NCI-H1092 treated with DMSO at 0.1 percent for 48 hours (cell line): ENCODE measurements at places on chromosomes 4 and X.

DNA sequence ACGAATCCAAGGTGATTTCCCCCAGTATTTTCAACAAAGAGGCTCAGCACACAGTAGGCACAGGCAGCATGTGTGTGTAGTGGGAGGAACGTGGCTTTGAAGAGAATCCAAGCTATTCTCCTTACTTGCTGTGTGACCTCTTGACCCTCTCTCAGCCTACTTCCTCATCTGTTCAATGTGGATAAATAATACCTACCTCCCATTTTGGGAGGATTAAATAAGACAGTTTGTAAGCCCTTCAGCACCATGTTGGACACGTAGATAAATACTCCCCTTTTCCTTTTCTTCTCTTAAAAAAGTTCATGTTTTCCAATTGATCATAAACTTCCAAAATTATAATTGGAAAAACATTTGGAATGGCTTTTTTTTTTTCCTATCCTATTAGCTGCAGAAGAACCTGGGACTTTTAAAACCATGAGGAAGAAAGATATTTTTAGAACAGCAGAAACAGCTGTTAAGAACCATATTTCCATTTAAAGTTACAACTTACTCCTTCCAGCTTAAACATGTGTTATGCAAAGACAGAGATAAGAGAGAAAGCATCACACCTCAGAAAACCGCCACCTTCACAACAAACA lies 56.1 kb upstream of the TMEM131L start:
- no peak for DNase-seq

- no peak for DNase-seq
Measured at GRCh38 chr4:126799416-126799815, 833.3 kb upstream of the INTU start.

- peak; percentile 76 for DNase-seq
Measured at GRCh38 chr4:182938205-182938645, 21.0 kb upstream of the DCTD start.

DNA sequence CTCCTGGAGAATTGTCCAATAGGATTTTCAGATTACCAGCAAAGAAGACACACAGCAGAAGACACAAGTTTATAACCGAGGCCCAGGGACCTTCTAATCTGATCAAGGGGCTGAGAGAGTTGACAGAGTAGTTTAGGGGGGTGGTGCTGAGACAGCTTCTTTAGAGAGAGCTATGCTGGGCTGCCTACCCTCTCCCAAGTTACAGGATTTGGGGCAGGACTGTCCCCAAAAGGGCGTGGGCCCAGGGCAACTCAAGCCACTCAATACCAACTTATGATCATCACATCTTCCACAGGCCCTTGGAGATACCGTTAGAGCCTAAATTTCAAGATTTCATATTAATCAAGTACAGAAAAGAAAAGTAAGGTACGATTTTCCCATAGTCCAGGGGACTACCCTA lies 43.0 kb downstream of the PDHA1 start:
- DNase-seq, result no peak

DNA sequence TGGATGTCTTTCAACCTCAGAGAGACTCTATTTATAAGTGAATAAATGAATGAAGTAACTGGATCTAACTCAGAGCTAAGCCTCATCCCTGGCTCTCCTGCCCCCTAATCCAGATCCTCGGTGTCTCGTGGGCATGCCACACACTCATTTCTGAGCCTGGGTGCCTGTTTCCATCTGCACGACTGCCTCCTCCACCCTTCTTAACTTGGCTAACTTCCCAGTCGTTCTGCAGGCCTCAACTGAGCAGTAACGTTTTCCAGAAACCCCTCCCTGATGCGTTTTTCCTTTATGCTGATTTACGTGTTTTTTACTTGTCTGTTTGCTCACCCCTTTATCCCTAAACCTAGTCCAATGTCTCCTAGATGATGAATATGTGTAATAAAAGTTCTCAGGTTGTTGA lies 186.9 kb upstream of the HS3ST1 start:
- peak; percentile 71 for DNase-seq

DNA sequence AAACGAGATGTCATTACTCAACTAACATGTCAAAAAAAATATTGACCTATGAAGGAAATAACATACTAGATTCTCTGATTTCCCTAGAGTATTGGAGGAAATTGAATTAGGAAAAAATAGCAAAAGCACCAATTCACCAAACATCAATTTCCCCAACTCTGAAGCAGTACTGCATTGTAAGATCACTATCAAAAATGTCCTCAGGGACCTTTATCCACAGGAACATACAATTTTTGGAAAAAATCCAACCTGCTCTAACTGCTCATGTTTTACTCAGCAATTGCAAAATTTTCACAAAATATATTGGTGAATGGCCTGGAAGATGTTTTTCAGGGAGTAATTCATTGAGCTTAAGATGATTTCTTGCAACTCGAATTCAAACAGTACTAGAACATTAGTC lies 239.0 kb upstream of the GIMD1 start:
- no peak for DNase-seq

GRCh38 chrX:77412631-77413030 lies 34.6 kb upstream of the FGF16 start:
- no peak for DNase-seq

GRCh38 chr4:86594559-86595425 lies 677 bp downstream of the PTPN13 start:
- DNase-seq, result no peak

GRCh38 chr4:126718136-126718535 lies 914.6 kb upstream of the INTU start:
- no peak for DNase-seq

GRCh38 chr4:10336471-10336870 lies 120.8 kb downstream of the ZNF518B start:
- no peak for DNase-seq

- peak; percentile 98 for DNase-seq
Measured at GRCh38 chrX:47129157-47129898, 15.2 kb downstream of the NDUFB11 start.

DNA sequence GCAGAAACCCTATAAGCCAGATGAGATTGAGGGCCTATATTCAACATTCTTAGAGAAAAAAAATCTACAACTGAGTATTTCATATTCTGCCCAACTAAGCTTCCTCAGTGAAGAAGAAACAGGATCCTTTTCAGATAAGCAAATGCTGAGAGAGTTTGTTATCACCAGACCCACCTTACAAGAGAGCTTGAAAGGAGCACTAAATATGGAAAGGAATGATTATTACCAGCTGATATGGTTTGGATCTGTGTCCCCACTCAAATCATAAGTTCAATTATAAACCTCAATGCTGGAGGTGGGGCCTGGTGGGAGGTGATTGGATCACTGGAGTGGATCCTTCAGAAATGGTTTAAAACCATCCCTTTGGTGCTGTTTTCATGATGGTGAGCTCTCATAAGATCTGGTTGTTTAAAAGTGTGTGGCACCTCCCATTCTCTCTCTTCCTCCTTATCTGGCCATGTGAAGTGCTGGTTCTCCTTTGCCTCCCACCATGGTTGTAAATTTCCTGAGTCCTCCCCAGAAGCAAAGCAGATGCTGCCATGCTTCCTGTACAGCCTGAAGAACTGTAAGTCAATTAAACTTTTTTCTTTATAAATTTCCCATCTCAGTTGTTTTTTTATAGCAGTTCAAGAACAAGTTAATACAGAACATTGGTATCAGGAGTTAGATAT lies 144.2 kb downstream of the MSN start:
- no peak for DNase-seq

GRCh38 chr4:147777456-147778091 lies 45.7 kb downstream of the ARHGAP10 start:
- DNase-seq, result no peak

GRCh38 chrX:68177542-68177941 lies 255.8 kb downstream of the OPHN1 start:
- DNase-seq, result no peak

DNA sequence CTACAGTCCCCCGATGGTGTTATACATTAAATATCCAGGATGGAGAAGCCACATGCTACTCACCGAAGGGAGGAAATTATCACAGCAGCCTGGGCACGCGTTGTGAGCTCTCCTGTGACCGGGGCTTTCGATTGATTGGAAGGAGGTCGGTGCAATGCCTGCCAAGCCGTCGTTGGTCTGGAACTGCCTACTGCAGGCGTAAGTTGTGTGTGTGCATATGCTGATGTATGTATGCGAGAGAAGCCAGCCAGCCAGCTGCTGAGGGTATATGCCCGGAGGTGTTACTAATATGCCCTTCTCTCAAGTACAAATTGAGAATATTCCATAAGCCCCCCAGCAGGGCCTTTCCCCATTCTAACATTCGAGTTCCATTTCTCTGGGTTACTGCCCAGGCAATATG lies 18.2 kb downstream of the SRPX2 start:
- DNase-seq, result no peak

DNA sequence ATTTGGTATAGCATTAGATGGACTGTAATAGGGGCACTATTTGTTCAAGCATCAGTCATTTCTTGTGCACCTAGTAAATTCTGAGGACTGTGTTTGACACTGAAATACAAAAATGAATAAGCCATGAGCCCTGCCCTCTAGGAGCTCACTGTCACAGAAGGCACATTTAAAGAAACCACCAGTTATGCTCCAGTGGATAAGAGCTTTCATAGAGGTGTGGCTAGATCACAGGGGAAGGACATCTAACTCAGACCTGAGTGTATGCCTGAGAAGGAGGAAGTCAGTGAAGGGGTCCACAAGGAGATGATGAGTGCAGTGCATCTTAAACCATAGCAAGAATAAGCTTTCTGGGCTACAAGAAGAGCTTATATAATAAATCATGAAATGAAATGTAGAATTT lies 40.1 kb downstream of the BTC start:
- DNase-seq, result no peak

DNA sequence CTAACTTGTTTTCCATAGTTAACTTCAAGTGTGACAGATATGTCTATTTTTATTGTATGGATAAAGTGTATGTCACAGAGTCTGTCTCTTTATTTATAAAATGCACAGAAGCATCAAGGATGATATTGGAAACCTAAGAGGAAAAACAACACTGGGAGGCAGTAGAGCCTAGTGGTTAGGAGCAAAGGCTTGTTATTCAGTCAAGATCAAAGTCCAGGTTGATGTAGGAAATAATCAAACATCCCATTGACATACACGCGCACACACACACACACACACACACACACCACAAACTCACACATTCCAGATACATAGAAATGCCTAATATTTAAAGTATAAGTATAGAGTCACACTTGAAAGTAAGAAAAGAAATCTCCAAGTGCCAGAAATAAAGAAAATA lies 206.8 kb downstream of the CHRDL1 start:
- DNase-seq, result no peak

DNA sequence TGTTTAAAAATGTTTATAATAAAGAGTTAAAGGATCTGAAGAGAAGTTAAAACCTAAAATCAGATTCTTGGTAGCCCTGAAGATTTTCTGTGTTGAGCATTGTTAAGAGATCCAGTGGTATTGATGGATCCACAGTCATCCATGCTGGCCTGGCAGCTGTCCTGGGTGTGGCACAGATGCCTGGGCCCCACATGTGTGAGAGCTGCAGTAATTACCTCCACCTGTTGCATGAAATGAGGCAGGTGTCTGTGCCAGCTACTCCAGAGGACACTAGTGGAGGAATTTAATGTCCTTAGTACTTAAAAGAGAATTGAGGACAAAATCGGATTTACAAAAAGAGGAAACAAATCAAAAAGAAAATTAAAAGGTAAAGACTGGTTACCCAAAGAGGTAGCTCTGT lies 44.0 kb downstream of the MGST2 start:
- DNase-seq, result no peak

DNA sequence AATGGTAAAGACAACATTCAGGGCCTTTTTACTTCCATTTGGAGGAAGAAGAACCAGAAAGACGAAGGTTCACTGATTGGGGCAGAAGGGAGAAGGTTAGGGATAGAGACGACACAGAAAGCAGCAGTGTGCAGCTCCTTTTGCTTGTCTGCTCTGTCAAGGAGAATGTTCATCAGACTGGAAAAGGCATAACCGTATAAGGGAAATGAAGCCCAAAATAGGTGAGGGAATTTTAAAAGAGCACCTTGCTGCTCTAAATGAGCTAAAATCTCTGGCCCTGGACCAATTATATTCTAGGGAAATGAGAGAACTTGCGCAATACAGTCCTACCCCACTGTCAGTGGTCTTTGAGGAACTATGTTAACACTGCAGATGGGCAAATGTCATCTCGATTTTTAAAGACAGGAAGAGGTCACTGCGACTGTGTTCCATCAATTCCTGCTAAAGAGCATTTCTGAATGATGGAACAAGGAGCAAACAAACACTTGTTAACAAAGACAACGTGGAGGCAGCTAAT lies 909.8 kb upstream of the FTHL17 start:
- no peak for DNase-seq

DNA sequence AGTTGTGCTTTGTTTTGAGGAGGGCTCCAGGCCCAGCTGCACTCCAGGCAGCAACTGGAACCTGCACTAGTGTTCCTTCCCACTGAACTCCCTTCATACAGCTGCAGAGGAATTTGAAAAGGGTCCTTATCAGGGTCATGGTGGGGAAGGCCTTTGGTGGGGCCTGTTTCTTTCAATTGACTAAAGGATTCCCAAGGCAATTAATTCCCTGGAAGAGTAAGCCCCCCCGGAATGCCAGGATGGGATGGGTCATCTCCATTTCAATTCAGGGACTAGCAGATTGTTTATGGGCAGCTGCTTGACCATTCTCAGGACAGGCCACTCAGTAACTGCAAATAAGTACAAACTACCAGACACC lies 45.3 kb downstream of the TSC22D3 start:
- DNase-seq, result no peak

- DNase-seq, result no peak
Measured at GRCh38 chr4:141668200-141668910, 32.0 kb downstream of the IL15 start.

DNA sequence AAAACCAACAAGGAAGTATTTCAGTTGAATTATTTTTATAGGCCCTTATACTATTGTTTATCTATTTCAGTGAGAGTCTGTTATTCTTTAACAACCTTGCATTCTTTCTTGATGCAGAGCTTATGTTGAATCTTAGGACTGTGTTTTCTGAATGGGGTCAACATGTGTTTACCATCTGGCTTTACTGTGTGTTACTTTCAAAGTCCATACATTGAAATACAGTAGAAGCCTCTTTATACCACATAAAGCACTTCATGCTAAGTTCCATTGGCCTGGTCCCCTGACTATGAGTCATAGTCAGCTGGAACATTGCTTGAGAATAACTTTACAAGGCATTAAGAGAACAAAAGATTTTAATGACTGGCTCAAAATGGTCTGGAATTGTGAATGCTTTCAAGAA lies 152.6 kb downstream of the GASK1B start:
- DNase-seq, result no peak

GRCh38 chr4:40630335-40631021 lies 814 bp upstream of the RBM47 start:
- DNase-seq, result no peak

- DNase-seq, result no peak
Measured at GRCh38 chrX:14362721-14363120, 166.6 kb upstream of the GLRA2 start.

GRCh38 chr4:10184041-10184440 lies 67.4 kb upstream of the WDR1 start:
- no peak for DNase-seq

- no peak for DNase-seq
Measured at GRCh38 chr4:38577462-38577861, 86.5 kb upstream of the KLF3 start.

DNA sequence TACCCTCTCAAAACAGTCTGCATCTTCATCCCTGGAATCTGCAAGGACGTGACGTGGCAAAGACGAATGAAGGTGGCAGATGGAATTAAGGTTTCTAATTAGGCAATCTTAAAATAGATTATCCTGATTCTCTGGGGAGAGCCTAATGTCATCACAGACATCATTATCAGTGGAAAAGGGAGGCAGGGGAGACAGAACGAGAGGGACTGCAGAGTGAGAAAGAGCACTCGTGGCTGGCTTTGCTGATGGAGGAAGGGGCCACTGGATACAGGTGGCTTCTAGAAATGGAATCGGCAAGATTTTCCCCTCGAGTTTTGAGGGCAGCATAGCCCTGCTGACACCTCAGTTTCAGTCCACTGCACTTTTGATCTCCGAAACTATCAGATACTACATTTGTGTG lies 110.6 kb downstream of the ASMT start:
- no peak for DNase-seq
